ENCODE measurements at places on chromosomes 6 and 20.
A peak's percentile ranks its signal among the peaks of the same experiment; 100 is the strongest.

DNA sequence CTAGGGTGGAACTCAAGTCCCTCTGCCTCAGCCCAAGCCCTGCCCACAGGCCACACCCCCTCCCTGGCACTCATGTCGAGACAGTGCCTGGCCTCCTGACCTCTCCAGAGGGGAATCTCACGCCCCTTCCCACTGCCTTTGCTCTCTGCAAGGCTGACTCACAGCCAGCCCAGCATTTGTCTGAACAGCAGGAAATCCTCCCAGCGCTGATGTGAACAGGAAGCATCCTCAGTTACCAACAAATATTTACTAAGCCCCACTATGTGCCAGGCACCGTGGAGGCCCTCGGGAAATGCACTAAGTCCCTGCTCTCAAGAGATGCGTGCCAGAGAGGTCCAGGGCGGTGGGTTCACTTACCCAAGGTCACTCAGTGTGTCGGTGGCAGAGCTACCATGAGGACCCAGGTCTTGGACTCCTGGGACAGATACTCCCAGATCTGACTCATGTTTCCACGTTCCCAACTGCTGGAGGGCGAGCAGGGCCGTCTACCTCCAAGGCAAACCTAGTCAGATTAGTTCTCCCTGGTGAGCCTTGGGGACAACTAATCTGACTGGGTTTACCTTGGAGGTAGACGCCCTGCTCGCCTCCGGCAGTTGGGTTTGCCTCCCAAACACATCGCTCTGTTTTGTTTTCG lies 7.8 kb downstream of the ADA start:
- DNase-seq = no peak

GRCh38 chr6:100472674-100473073 lies 8.0 kb upstream of the SIM1 start:
- no peak for DNase-seq

- DNase-seq = no peak
These were observed 14.2 kb upstream of the FOXQ1 start for GRCh38 chr6:1297746-1298145.

GRCh38 chr6:37882724-37883413 lies 63.3 kb downstream of the ZFAND3 start:
- DNase-seq = no peak

DNA sequence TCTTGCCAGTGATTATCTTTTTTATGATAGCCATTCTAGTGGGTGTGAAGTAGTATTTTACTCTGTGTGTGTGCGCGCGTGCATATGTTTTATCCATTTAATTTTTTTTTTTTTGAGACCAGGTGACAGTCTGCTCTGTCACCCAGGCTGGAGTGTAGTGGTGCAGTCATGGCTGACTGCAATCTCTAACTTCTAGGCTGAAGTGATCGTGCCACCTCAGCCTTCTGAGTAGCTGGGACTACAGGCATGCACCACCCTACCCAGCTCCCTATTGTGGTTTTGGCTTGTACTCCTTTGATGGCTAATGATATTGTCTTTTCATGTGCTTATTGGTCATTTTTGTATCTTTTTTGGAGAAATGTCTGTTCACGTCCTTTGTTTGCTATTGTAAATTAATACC lies 33.3 kb downstream of the ITCH start:
- no peak for DNase-seq

DNA sequence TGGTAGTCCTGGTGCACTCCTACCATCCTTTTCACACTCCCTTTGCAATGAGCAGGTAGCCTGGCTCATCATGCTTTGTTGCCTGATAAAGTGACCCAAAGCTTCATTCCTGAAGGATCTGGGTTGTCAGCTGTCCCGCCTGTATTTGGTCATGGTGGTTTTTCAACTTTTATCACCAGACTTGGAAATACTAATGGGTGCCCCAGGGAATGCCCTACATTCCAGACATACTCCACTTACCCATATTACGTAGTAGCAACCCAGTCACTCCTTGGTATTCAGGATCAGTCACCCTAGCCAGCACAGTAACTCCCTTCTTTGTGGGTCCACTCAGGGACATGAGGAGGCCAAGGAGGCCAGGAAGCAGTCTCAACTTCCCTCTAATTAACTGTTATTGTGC lies 199.2 kb downstream of the MAFB start:
- DNase-seq = no peak

- DNase-seq = no peak
These were observed 91.7 kb downstream of the CLIC5 start for GRCh38 chr6:45923831-45924391.

DNA sequence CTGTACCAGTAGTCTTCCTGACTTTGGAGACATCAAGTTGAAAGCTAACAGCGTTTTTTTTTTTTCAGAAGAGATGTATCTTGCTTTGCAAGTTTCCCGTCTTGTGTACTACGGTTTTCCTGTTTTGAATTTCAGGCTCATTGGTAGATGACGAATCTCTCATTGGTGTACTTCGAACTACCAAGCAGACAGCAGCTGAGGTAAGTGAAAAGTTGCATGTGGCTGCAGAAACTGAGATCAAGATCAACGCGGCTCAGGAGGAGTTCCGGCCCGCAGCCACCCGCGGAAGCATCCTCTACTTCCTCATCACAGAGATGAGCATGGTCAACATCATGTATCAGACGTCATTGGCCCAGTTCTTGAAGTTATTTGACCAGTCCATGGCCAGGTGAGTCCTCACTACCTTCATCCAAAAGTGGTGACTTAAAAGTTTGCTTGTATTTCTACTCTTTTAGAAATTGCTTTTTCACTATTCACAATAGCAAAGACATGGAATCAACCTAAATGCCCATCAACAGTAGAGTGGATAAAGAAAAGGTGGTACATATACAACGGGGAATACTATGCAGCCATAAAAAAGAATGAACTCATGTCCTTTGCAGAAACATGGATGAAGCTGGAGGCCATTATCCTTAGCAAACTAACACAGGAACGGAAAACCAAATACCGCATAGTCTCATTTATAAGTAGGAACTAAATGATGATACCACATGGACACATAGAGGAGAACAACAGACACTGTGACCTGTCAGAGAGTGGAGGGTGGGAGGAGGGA lies 110.6 kb upstream of the GLP1R start:
- DNase-seq = no peak

DNA sequence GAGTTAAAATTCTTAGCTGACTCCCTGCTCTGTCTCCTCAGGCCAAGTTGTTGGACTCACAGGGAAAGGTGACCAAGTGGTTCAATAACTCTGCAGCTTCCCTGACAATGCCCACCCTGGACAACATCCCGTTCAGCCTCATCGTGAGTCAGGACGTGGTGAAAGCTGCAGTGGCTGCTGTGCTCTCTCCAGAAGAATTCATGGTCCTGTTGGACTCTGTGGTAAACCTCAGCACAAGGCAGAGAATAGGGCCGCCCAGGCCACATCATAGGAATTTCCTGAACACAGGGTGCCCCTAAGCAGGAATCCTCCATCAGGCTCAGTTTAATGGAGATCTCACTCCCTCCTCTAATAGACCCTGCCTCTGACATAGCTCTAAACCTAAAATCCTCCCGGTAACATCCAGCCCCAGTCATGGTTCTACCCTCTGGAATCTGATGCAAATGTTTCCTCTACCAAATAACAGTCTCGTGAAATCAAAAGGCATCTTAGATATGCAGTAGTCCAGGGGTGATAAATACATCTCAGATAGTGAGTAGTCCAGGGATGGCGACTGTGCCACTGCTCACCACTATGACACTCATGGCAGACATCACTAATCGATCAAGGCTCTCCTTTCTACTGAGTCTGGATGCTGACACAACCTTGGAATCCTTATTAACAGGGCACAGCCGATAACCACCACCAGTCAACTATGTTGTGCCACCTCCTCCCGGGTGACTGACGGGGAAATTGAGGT lies 18.3 kb downstream of the BPIFB1 start:
- no peak for DNase-seq

DNA sequence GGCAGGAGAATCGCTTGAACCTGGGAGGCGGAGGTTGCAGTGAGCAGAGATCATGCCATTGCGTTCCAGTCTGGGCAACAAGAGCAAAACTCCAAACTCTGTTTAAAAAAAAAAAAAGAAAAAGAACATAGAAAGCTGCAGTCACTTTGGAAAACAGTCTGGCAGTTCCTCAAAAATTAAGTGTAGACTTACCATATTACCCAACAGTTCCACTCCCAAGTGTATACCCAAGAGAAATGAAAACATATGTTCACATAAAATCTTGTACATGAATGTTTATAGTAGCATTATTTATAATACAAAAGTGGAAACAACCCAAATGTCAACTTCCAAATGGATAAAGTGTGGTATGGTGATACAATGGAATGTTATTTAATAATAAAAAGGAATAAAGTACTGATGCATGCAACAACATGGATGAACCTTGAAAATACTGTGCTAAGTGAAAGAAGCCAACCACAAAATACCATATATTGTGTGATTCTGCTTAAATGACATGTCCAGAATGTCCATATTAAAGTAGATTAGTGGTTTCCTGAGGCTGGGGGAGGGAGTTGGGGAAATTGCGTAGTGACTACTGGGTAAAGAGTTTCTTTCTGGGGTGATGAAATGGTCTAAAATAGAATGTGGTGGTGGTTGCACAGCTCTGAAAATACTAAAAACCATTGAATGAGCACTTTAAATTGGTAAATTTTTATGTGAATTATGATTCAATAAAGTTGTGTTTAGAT lies 62.9 kb downstream of the SUN5 start:
- no peak for DNase-seq

DNA sequence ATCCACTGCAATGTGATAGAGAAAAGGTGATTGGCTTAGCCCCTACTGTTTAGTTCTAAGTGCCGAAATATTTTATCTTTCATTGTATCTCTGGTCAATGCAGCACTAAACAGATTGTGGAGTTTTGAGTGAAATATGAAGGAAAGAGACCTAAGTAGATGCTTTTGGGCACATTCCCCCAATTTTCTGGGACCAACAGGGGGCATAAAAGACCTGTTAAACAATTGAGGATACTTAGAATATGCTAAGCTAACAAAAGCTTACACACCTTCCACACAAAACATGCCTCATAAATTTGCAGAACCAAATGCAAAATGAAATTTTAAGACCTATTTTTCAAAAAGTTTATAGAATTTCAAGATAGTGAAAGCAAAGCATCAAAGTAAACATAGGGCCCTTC lies 746.9 kb downstream of the TBC1D32 start:
- DNase-seq = no peak

DNA sequence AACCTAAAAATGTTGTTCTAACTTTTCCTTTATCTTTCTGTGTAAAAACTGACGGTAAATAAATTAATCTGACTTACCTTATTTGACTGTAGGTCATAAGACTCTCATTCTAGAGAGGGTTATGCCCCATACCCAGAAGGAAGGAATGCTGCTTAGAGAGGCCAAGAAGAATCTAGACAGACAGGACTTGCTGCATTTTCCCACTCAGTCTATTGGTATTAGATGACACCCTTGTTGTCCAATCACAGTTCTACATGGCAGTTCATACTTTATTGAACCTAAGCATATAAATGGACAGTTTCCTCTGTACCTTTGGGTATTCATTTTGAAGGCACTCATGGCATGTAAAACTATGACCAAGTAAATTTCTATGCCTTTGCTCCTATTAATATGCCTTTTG lies 359.6 kb upstream of the ID4 start:
- DNase-seq = no peak

DNA sequence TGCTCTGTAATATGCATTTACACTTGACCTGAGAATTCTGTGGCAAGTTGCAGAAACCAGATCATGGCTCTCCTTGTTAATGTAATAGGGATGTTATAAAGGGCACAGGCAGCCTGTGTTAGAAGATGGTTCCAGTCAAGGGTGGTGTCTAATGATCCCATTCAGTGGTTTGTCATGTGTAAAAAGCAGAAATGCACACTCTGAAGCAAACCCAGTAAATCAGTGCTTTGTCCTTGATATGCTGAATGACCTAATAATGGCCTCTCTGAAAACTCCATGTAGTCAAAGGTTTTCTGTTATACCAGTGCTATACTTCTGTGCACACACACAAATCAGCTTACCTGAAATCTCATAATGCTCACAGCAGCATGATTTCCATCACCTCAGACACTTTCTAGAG lies 66.2 kb downstream of the SOBP start:
- no peak for DNase-seq

GRCh38 chr20:57573894-57574293 lies 13.0 kb downstream of the PCK1 start:
- no peak for DNase-seq

DNA sequence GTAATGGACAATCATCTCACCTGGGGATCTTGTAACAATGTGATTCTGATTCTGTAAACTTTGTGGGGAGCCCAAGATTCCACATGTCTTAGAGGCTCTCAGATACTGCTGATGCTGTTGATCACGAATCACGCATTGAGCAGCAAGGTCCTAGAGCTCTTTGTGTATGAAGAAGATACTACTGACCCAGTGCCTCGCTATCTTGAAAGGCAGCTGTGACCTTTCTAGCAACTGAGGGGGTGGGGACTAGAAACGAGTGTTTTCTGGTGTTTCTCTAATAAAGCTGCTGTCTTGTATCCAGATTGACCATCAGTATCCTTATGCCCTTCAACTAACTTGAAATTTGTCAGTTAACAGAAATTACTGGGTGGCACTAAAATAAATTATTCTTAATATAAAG lies 142.9 kb downstream of the MTHFD1L start:
- no peak for DNase-seq

DNA sequence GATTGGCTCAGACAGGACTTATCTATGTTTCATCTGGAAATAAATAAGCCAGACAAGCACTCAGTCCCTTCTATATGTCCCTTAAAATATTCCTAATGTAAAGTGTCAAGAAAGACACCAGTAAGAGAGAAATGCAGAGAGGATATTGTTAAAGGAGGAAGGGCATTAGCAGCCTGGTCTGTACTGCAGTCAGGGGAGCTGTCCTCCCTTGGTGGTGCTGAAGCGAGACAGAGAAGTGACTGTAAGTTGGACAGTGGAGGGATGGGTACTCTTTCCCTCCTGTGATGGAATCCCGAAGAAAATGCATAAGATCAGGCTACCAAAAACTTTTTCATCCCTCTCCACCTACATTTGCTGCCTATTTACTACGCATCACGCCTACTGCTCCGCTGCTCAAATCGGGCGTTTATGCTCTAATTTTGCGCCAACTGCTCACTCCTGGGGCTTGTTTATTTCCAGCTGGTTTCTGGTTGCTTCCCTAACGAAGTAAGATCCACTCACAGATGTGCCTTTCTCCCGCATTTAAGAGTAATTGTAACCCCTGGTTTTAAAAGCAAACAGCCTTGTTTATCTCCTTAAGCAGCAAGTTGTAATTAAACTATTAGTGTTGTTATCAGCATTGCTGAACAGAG lies 35.2 kb downstream of the PHACTR1 start:
- DNase-seq = peak; percentile 25
